ENCODE measurements at places on chromosomes 3 and 15. TPM values are rescaled to one million over a fixed set of nuclear protein-coding genes. Genes with fewer than 3 reads are reported as not detected.

EOMES gene
- not detected for total RNA-seq

TMEM207 gene
- total RNA-seq, result not detected

COMMD2 gene
- 37.3 TPM for total RNA-seq

SFMBT1 gene
- 8.1 TPM for total RNA-seq

PHLDB2 gene
- total RNA-seq, result 53.8 TPM

ATP13A4 gene
- 0.19 TPM for total RNA-seq

SLC28A2 gene
- total RNA-seq, result not detected

POLQ gene
- total RNA-seq, result 0.16 TPM

HAPLN3 gene
- total RNA-seq, result 11.9 TPM

CLDN18 gene
- total RNA-seq, result not detected

TLR9 gene
- total RNA-seq, result not detected

LMLN gene
- total RNA-seq, result 5.1 TPM

KIF7 gene
- 8.0 TPM for total RNA-seq

PPM1L gene
- 5.1 TPM for total RNA-seq

SLC12A1 gene
- not detected for total RNA-seq

SLC15A2 gene
- 0.26 TPM for total RNA-seq

NRROS gene
- total RNA-seq, result 0.59 TPM

SNURF gene
- total RNA-seq, result 19.6 TPM

MME gene
- 149 TPM for total RNA-seq

GRIP2 gene
- 6.6 TPM for total RNA-seq

GASK1A gene
- total RNA-seq, result not detected

ACKR2 gene
- 0.11 TPM for total RNA-seq

CNTN4 gene
- not detected for total RNA-seq

C2CD4B gene
- total RNA-seq, result not detected

GRK7 gene
- total RNA-seq, result 0.05 TPM

FBXO40 gene
- total RNA-seq, result 0.83 TPM

CNTN3 gene
- total RNA-seq, result 0.08 TPM

PRRT3 gene
- total RNA-seq, result 1.1 TPM

EPHA6 gene
- not detected for total RNA-seq

ARIH2 gene
- 87.2 TPM for total RNA-seq

RBMS3 gene
- 32.2 TPM for total RNA-seq

STAC gene
- 0.32 TPM for total RNA-seq

RHO gene
- total RNA-seq, result not detected

CHRNB4 gene
- total RNA-seq, result not detected

CCDC54 gene
- total RNA-seq, result not detected
